ENCODE measurements at places on chromosomes 2 and 18. TPM values are rescaled to one million over a fixed set of nuclear protein-coding genes. Genes with fewer than 3 reads are reported as not detected.

The WNT6 gene
- polyA plus RNA-seq = 0.27 TPM

The LIMS3 gene
- 6.3 TPM for polyA plus RNA-seq

The SGO2 gene
- 15.7 TPM for polyA plus RNA-seq

The ACP1 gene
- polyA plus RNA-seq = 143 TPM

The NAT8 gene
- 27.5 TPM for polyA plus RNA-seq

DNA sequence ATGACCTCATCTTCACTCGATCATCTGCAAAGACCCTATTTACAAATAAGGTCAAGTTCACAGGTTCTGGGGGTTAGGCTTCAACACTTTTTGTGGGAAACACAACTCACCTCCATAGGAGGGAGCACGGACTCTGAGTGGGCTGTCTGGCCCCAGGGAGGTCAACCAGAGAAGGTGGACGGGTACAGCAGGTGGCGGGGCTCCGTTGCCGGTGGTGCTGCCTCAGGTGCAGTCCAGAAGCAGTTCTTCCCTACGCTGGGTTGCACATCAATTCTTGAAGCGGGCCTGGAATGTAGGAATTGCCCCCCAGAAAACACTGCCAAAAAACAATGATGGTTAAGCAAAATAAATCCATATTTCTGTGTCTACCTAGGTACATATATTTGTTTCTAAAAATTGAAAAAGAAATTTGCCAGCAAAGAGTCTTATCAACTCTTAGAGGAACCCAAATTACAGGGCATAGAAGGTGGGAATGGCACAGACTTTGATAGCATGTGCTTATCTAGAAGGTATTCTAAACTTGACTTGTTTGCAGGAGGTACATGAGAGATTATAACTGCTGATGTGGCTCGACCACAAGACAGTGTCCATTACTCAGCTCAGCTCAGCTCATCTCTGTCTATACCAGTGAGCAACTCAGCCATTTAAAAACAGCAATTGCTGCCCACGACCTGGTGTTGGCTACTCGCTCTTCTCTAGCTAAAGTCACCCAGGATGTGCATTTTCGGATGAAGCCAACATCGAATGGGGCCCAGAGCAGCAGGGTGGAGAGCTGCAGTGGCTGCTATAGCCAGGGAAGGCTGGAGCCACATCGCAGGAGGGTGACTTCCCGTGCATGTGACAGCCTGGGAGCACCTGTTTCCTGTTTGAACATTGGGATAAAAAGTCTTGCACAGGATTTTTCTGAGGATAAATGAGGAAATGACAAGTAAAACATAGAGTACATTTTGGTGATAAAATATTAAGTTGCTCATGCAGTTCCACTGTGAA is 128.7 kb downstream of the RNF144A start:
- no peak for DNase-seq

- DNase-seq = no peak
These were observed 530.1 kb downstream of the SOX11 start for GRCh38 chr2:6222296-6222695.

DNA sequence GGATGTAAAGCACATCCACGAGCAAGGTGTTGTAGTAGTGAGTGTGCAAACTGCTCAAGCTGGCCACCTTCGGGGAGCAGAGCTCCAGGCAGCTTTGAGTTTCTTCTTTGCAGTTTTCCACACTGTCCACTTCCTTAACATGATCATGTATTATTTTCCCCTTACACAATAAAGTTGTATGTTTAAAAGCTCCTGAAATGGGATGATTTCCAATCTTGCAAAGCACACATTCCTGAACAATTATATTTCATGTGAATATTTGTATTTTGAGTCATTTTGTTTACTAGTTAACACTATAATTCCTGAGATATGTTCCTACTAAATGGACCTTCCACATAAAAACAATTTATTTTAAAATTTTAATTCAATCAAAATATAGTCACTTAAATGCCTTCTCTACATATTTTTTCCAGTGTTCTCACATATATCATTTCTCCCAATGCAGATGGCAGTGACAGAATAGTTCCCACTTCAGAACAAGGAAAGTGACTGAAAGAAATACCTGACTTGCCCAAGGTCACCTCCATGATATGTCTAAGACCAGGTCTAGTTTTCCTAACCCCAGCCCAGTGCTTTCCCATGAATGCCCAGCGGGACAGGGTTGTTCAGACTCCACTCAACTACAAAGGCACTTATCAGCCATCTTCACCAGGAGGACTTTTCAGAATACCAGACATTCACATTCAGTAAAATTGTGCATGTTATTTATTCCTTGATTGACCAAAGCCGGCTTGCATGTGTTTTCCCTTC is 5.5 kb downstream of the CYB5A start:
- no peak for DNase-seq

DNA sequence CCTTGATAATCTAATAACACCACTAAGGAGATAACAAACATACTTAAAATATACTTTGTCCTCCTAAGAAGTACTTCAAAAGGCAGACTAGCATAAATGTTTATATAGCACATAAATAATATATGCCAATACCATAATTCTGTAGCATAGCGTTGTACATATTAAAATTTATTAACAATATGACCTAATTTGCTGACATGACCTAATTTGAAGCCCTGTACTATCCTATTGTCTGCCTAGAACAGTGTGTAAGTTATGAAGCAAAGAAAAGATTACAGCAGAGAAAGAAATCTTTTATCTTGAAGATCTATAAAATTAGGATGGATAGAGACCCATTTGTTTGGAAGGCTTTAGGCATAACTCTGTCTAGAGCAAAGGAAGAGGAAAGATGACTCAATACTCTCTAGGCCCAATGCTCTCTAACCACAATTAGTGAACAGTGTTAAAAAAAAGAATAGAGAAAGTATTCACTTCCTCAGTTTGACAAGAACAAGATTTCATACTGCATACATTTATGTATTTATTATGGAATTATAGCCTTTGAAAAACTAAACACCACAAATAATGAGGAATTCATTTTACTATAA is 231.3 kb downstream of the ZRANB3 start:
- DNase-seq = no peak

DNA sequence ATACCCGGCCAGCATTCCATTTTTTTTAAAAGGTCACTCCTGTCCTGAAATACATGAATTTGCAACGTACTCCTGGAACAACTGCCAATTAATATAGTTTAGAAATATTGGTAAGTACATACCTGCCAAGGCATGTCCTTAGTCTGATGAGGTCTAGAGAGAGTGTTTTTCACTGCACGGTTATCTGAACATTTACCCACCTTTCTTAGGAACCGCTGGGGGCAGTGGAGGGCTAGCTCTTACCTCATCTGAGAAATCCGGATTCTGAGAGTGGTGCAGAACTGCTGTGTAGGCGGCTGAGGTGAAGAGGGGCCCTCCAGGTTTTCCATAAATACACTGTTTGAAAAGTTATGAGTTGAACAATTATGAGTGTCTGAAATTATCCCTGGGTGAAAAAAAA is 133.1 kb upstream of the CCDC195 start:
- DNase-seq = no peak

DNA sequence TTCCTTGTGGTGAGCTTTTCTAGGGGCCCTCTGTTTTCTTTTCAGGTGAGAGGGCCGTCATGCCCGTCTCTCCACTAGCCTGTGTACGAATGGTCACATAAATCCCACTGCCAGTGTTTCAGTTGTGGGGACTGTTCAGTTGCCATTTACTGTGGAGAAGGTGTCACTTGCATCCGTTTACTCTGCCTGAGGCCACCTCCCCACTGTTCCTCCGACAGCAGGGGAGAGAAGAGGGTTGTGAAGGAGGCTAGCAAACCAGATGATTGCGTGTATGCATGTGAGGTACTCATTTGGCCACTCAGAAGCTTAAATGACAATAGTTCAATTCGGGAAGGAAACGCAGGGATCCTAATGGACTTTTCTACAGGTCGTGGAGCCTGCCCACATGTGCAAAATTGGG is 3.3 kb downstream of the MTCL1 start:
- DNase-seq = no peak

GRCh38 chr2:156300337-156300736 is 32.2 kb downstream of the NR4A2 start:
- DNase-seq = no peak

GRCh38 chr18:63545000-63545399 is 2.8 kb downstream of the SERPINB12 start:
- no peak for DNase-seq

GRCh38 chr2:206561962-206562361 is 80.3 kb upstream of the FAM237A start:
- DNase-seq = no peak

DNA sequence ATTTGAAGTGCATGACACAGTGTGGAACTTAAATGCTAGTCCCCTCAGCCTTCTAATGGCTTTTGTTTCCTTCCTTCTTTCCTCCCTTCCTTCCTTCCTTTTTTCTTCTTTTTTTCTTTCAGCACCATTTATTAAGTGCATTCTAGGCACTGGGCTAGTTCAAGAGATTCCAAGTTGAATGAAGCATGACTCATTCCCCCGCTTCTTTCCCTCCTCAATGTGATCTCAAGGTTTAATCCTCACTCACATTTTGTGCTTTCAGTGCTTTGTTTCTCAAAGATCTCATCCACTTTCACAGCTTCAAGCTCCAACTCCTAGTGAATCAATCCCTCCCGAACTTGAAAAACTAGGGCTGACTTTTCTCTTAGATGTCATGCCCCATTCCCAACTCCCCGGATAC is 90.1 kb downstream of the LBH start:
- no peak for DNase-seq

GRCh38 chr2:98134172-98135005 is 47.4 kb downstream of the VWA3B start:
- no peak for DNase-seq

All from right renal cortex interstitium (tissue), 3 donors.